ENCODE measurements at places on chromosomes 4 and X.

DNA sequence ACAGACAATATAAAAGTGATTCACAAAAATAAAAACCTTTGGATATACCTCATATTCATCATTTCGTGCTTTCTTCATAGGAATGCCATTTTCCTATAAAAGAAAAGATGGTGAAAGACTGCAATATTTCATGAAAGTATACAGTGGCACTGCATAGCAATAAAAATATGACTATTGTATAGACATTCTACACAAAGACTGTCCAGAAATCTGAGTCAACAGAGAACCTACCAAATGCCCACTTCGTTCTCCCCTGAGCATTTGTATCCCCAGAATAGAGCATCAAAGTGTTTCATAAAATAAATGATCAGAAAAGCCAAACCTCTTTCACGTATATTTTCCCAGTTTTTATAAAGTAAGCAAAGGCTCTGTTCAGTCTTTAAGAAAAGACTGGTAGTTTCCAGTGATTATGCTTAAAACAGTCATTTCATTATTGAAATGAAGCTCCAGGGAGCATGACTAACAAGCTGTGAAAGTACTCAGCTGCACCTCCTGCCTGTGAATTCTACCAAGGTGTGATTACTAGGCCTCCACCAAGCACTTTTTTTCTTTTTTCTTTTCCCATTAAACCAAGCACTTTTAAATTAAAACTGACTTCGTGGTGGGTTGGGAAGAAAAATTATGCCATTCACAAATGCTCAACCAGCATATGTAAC, 20.2 kb downstream of the PPA2 start:
- DNase-seq = no peak

DNA sequence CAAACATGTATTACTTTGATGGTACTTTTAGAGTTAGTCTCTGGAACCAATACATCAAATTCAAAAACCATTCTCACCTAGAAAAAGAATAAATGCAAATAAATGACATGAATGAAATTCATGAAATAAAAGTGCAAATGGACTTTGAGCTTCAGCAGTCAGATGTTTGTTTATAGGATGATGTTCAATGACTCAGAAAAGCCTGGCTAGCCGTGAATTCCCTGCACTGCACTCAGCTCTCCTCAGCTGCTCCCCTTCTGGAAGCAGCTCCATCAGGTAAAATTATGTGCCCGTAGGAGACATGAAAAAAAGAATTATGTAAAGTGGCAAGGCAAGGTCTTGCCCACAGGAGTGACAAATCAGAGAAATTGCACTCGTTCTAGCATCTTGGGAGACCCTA, 390.6 kb downstream of the GPM6A start:
- DNase-seq = no peak

- peak; percentile 70 for DNase-seq
Observed at GRCh38 chrX:39953879-39954278, 143.9 kb downstream of the BCOR start.

DNA sequence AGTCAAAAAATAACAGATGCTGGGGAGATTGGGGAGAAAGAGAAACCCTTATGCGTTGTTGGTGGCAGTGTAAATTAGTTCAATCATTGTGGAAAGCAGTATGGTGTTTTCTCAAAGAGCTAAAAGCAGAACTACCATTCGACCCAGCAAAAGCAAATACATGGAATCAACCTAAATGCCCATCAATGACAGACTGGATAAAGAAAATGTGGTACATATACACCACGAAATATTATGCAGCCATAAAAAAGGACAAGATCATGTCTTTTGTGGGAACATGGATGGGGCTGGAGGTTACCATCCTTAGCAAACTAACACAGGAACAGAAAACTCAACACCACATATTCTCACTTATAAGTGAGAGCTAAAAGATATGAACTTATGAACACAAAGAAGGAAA, 188.9 kb downstream of the CAMK2D start:
- no peak for DNase-seq

DNA sequence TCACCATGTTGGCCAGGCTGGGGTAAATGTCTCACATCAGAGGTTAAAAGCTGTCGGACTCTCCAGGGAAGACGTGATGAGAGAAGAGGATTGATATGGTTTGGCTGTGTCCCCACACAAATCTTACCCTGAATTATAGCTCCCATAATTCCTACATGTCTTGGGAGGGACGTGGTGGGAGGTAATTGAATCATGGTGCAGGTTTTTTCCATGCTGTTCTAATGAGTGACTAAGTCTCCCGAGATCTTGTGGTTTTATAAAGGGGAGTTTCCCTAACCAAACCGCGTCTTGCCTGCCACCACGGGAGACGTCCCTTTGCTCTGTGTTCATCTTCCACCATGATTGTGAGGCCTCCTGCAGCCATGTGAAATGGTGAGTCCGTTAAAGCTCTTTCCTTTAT, 64.4 kb downstream of the ASMT start:
- DNase-seq = no peak

DNA sequence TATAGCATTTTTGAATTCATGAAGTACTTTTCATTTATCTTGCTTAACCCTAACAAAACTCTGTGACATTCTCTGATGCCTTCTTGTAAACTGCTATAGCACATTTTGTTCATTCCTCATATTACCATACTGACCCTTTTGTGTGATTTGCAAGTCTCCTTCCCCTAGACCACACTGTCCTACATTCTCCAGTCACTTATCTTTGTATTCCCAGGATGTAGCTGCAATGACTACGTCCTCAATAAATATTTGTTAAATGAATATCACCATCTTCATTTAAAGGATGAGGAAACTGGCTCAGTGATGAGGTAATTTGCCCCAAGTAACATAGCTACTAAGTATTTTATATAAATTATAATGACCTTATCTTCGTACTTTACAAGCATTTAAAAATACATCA, 11.9 kb downstream of the HUWE1 start:
- no peak for DNase-seq

DNA sequence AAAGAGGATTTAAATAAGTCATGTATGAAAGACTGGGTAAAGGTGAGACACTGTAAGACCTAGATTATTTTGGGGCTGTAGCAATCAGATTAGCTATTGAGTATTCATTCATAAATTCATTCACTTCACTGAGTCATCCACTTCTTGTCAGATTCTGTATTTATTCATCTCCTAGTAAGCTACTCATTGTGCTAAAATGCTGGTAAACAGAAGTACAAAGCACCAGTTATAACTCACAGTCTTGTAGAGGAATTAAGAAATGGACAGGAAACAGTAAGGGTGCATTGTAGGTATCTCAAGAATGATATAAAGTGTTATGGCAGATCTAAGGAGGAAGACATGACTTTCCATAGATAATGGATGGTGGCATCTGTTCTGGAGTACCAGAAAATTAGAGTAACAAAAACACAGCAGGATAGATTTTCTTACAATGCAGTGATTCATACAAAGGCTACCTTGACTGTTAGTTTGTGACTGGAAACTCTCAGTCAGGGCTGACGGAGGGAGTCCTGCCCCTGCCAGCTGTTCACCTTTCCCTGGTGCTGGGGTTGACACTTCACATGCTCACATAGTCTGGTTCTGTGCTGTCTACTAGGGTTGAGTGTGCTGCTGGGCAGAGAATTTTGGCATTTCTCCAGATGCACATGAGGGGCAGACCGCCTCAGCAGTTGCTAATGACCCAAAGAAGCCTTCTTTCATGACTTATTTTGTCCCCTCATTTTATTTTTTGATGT, 26.5 kb upstream of the HAND2 start:
- DNase-seq = no peak

- no peak for DNase-seq
Observed at GRCh38 chrX:13791559-13791958, 25.3 kb downstream of the GPM6B start.

DNA sequence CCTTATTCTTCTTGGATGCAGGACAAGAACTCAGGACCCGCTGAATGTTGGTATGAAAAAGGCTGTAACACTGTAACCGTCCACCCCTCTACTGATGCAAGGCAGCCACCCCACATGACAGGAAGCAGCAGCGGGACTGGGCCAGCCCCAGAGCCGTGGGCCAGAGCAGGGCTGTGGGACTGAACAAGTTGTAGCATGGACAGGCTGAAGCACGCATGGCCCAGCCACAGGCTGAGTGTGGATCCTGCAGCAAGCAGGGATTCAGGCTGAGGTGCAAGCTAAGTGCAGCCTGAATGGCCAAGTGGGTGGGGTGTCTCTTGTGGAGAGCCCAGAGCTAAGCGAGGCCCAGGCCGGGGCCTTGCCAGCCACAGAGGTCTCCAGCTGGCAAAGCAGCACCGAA, 632.2 kb downstream of the SPOCK3 start:
- no peak for DNase-seq

GRCh38 chr4:78667325-78667724, 108.8 kb upstream of the BMP2K start:
- DNase-seq = no peak

- peak; percentile 40 for DNase-seq
Observed at GRCh38 chrX:49309401-49309981, 6.0 kb downstream of the GAGE10 start.

DNA sequence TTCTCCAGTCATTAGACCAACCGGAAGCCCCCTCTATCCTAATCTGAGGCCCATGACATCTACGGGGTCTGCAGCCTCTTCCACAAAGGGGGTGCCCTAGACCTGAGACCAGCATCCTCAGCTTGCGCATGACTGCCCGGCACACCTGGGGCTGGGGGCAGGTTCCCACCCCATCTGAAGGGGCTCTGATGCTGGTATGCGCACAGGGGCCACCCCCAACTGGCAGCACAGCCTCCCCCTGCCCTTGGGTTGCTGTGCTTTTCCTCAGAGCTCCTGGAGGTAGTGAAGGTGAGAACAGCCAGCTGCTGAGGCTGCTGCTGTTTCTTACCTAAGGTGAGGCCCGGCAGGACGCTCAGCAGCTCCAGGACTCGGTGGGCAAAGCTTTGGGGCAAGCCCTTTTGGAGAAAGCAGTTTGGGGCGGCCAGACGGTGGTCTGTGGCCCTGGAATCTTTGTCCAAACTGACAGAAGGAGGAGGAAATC, 18.9 kb upstream of the CPLX1 start:
- no peak for DNase-seq

DNA sequence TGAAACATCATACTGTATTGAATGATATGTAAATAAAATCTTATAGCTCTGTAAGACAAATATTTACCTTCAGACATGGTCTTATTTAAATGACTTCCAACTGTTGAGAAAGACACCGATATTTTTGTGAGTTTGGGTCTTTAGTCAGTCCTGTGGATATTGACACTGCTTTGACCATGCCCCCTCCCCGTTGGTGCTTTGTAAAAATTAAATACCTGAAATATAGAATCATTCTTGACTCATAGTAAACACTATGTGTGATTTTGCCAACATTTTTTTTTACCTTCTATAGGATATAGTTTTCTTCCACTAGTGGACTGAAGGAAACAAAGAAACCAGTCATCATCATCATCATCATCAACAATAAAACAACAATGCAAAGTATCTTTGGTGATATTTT, 114.3 kb upstream of the HS3ST1 start:
- DNase-seq = no peak

GRCh38 chrX:29903360-29903759, 312.0 kb upstream of the MAGEB2 start:
- DNase-seq = no peak

DNA sequence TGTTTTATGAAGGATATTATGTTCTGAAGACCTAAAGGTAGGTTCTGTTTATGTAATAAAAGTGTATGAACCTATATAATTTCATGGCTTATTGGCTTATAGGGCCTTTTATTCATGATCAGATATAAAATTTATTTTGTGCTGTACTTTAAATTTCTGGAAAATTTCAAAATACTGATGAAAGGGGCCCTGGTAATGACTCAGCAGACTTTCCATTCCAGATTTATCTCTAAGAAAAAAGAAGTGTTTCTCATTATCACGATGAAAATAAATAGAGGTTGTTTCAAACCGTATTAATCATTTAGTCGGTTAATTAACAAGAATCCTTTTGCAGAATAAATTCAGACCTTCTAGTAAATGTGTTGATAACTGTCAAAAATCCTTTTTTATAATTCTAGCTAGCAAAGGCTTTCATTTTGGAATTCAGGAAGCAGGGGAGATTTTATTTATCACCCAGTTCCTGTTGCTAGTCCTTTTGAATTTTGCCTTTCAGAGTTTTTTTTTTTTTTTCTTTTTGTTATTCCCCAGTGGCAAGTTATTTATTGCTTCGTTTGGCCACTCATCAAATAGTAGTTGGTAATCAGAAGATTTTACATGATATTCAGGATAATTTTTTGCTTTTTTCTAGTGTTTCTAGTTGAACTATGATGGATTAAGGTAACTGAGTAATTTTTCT, 5.4 kb upstream of the TAPT1 start:
- no peak for DNase-seq

GRCh38 chrX:2414384-2414783, 86.4 kb downstream of the DHRSX start:
- no peak for DNase-seq

DNA sequence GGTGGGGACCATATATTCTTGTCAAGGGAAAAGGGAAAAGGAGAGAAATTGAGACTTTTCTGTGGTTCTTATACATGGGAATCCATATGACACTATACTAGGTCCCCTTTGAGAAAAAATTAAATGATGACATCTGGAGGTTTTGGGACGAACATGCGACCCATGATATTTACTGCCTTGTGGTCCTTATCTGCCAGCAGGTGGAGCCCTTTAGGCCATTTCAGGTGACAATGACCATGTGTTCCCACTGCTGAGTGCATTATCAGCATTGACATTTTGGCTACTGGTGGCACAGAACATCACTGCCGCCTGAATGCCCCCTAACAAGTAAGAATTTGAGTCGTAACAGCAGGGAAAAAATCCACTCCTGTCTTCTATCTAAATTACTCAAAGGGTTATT, 843.4 kb downstream of the FSTL5 start:
- DNase-seq = peak; percentile 16

DNA sequence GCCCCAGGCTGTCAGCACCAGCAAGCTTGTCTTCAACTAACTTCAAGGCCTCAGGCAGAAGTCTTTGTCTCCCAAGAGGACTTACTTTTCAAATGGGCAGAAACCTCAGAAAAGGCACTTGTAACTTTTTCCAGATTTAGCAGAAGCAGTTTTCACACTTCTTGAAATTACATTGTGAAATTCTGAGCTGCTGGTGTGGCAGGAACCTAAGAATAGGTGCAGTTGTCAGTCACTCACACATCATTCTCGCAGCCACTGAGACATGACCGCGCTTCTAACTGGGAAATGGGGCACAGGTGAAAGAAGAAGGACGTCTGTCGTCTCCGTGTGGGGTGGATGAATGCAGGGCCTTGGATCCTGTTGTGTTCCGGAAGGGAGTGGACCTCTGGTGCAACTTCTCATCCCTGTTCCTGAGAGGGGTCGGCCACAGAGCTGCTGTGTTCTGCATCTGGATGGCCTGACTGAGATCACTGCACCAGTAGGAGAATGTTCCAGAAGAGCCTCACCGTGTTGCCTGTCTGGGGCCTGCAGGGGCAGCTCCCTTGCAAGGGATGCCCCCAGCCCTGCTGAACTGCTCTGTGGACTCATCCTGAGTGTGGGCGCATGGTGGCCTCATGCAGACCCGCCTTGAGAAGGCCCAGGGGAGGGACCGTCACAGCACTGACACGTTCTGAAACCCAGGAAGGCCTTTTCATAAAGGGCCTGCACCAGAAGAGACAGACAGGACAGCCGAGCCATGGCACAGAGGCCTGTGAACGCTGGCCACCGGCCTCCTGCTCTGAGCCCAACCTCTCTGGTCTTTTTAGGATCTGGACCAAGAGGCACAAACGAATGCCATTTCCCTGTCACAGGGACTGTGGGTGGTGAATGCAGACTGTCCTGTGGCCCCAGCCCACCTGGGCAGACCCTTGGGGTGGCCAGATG, 18.7 kb downstream of the NAT8L start:
- no peak for DNase-seq

- peak; percentile 12 for DNase-seq
Observed at GRCh38 chrX:2765549-2765830, 13.7 kb downstream of the XG start.

GRCh38 chr4:13570916-13571315, 26.6 kb upstream of the NKX3-2 start:
- no peak for DNase-seq

GRCh38 chrX:40201329-40201885, 103.6 kb upstream of the BCOR start:
- no peak for DNase-seq
